ENCODE measurements at places on chromosomes 2 and 18. TPM values are rescaled to one million over a fixed set of nuclear protein-coding genes. Genes with fewer than 3 reads are reported as not detected.

Gene PLA2R1
- total RNA-seq, result 6.4 TPM

Gene PFN4
- total RNA-seq, result not detected

Gene LHCGR
- total RNA-seq, result not detected

Gene CHAC2
- total RNA-seq, result 21.4 TPM

Gene PRADC1
- 35.4 TPM for total RNA-seq

Gene ALS2
- 20.8 TPM for total RNA-seq

All from mammary microvascular endothelial cell (primary cell).